ENCODE measurements at places on chromosomes 4 and X. TPM values are rescaled to one million over a fixed set of nuclear protein-coding genes. Genes with fewer than 3 reads are reported as not detected.

Gene RHOH
- 5.8 TPM for total RNA-seq

GRCh38 chrX:38109042-38109898 lies 102.9 kb downstream of the SYTL5 start:
- no peaks in the 10 kb centered on the region for H3K36me3 ChIP-seq
- DNase-seq: no peak
- no peak overlapping the region for H3K4me3 ChIP-seq
- H3K27me3 ChIP-seq: no peaks in the 10 kb centered on the region
- H3K27ac ChIP-seq: no peak overlapping the region
- H3K4me1 ChIP-seq: no peaks in the 10 kb centered on the region

Gene TKTL2
- total RNA-seq: not detected

DNA sequence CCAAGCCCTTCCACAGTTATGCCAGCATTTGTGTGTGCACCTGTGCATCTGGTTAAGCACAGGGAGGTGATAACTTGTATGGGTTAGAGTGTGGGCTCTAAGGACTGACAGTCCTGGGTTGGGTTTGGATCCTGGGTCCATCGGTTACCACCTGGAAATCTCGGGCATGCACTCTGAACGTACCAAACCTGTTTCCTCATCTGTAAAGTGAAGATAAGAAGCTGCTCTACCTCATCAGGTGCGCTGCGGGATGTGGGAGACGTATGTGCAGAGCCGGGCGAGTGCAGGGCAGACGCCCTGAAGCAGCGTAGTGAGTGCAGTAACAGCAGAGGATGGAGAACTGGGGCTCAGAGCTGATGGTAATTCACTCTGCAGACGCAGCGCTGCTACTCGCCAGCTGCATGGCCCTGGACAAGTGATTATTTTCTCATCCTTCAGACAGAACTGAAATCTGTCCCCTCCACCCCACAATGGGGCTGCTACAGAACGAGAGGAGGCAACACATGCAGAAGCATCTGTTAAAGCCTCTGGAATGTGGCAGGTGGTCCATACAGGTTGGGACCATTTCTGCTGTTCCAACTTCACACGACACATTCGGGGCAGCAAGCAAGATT lies 64.4 kb downstream of the HADH start:
- H3K27ac ChIP-seq: no peak overlapping the region
- no peaks in the 10 kb centered on the region for H3K27me3 ChIP-seq
- H3K36me3 ChIP-seq: no peaks in the 10 kb centered on the region
- no peaks in the 10 kb centered on the region for H3K4me1 ChIP-seq

Gene GSPT2
- total RNA-seq: 3.1 TPM

- no peaks in the 10 kb centered on the region for H3K36me3 ChIP-seq
- no peak overlapping the region for H3K4me3 ChIP-seq
- H3K27ac ChIP-seq: no peak overlapping the region
- H3K27me3 ChIP-seq: no peaks in the 10 kb centered on the region
- DNase-seq: no peak
- H3K4me1 ChIP-seq: no peaks in the 10 kb centered on the region
Measured at GRCh38 chr4:6951880-6952381, 42.3 kb downstream of the TBC1D14 start.

Gene SH2D1A
- total RNA-seq: 1.4 TPM

DNA sequence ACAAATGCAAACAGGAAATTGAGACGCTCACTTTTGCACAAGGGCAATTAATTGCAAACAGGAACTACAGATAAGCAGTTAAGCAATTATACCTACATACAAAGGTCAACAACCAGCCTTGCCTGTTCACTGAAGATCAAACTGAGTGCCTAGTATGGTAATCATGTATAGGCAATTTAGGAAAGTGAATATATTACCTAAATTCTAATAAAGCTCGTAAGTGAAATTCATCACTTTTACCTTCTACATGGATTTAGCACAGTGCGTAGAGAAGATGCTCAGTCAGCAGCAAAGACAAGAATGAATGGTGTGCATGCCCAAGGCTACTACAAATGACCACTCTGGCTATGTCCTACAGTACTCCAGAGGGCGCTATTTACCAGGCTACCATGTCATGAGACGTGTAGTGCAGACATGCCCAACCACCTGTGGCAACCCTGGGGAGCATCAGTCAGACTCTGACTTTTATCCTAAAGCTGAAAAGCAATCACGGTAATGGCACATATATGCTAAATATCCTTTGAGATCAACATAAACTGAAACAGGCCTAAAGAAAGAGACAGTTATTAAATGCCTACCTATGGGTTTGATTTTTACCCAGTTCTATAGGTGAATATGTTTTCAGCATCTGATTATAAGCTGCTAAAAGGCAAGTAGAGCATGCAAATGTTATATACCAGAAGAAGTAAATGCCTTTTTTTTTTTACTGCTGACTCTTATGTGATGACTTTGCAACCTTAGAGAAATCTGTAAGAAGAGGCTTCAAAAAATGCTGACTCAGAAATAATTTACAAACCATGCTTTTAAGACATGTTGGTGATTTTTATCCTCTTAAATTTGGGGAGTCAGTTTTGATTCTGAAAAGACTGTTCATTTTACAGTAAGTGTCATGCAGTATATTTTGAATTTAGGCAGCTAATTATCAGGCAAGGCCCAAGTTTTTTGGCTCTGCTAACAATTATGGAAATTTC lies 178.0 kb downstream of the PPP3CA start:
- H3K27ac ChIP-seq: no peak overlapping the region
- no peak overlapping the region for H3K4me3 ChIP-seq
- H3K27me3 ChIP-seq: no peaks in the 10 kb centered on the region
- H3K36me3 ChIP-seq: no peaks in the 10 kb centered on the region
- no peak for DNase-seq

DNA sequence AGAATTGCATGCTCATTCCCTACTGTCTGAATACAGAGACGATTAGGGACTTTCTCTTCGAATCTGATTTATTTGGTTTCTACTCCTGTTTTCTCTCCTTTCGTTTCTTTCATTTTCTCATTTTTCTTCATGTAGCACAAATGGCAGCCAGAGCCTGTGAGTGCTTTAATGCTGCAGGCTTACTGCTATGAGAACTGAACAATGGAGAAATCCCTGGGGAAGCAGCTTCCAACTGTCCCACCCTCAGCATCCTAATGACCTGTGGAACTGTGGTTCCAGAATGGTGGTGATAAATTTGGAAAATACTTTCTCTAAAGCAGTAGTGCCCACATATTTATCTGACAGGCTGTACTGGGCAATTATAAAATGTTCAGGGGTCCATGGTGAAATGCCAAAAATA lies 930.4 kb downstream of the DMD start:
- no peaks in the 10 kb centered on the region for H3K36me3 ChIP-seq
- no peaks in the 10 kb centered on the region for H3K27me3 ChIP-seq
- DNase-seq: no peak
- H3K4me1 ChIP-seq: no peaks in the 10 kb centered on the region
- no peak overlapping the region for H3K4me3 ChIP-seq

DNA sequence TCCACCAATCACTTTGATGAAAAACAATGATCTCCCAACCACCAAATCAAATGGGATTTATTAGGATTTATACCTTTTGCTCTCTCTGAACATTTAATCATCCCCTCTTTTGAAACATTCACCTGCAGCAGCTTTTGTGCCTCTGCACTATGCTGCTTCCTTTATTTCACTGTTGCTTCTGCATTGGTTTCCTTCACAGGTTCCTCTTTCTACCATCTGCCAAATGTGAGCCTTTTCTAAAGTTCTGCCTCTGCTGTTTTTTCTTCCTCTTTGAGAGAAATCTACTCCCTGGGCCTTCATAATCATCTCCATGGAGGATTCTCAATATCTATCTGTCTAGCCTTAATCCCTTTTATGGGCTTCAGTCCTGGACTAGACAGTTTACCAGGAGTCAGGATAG lies 24.7 kb downstream of the CUL4B start:
- H3K27ac ChIP-seq: no peak overlapping the region
- H3K4me3 ChIP-seq: no peak overlapping the region
- H3K36me3 ChIP-seq: peaks cover 10% of the 10 kb centered on the region
- no peaks in the 10 kb centered on the region for H3K4me1 ChIP-seq
- DNase-seq: no peak

Gene UGT2B10
- total RNA-seq: not detected

GRCh38 chrX:43025806-43026315 lies 247.9 kb upstream of the PPP1R2C start:
- H3K27me3 ChIP-seq: no peaks in the 10 kb centered on the region
- no peaks in the 10 kb centered on the region for H3K4me1 ChIP-seq
- H3K4me3 ChIP-seq: no peak overlapping the region
- DNase-seq: no peak
- no peaks in the 10 kb centered on the region for H3K36me3 ChIP-seq
- H3K27ac ChIP-seq: no peak overlapping the region

DNA sequence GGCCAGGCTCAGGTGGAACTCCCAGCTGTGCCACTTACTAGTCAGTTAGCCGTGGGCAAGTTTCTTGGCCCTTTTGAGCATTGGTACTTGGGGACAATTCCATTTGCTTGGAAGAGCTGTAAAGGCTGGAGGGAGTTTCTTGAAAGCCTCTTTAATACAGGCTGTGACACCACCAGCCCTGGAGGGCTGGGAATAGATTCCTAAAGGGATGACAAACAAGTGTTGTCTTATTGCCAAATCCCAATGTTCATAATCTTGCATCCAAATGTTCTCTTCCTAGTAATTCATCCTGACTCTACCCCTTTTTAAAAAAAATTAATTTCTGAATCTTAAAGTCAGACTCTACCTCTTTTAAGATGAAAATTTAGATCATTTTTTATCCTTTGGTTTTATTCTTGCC lies 14.6 kb upstream of the MED28 start:
- peak overlapping the region; percentile 46 for H3K27ac ChIP-seq
- peaks cover 10% of the 10 kb centered on the region for H3K4me1 ChIP-seq
- H3K27me3 ChIP-seq: no peaks in the 10 kb centered on the region
- no peak overlapping the region for H3K4me3 ChIP-seq
